ENCODE measurements at places on chromosomes 5 and 9. TPM values are rescaled to one million over a fixed set of nuclear protein-coding genes. Genes with fewer than 3 reads are reported as not detected.

OR1J2 gene
- total RNA-seq = not detected

ALDH1B1 gene
- total RNA-seq = 19.5 TPM

FAM81B gene
- total RNA-seq = not detected

ISL1 gene
- 1.8 TPM for total RNA-seq

TIMD4 gene
- not detected for total RNA-seq

ITGA2 gene
- 8.3 TPM for total RNA-seq

SOX30 gene
- total RNA-seq = 0.29 TPM

LCN9 gene
- not detected for total RNA-seq

JAKMIP2 gene
- 2.7 TPM for total RNA-seq

PFN3 gene
- not detected for total RNA-seq

C9orf153 gene
- not detected for total RNA-seq

HAVCR2 gene
- total RNA-seq = 3.5 TPM

ARID3C gene
- total RNA-seq = not detected

GKAP1 gene
- 20.9 TPM for total RNA-seq

CCDC171 gene
- total RNA-seq = 2.7 TPM

TPM2 gene
- total RNA-seq = 1,228 TPM

COQ4 gene
- 55.9 TPM for total RNA-seq

CARD6 gene
- total RNA-seq = 2.3 TPM

KCNT1 gene
- total RNA-seq = 12.9 TPM

RNF145 gene
- total RNA-seq = 68.8 TPM

ANKRD33B gene
- total RNA-seq = 2.8 TPM

CARTPT gene
- total RNA-seq = 11.4 TPM

ASPN gene
- 10.3 TPM for total RNA-seq

SUSD3 gene
- 1.7 TPM for total RNA-seq

ARSI gene
- total RNA-seq = not detected

TTC23L gene
- total RNA-seq = 1.5 TPM

TEX53 gene
- not detected for total RNA-seq

AK3 gene
- total RNA-seq = 26.1 TPM

LPAR1 gene
- total RNA-seq = 16.1 TPM

GPR150 gene
- total RNA-seq = 0.18 TPM

SMIM27 gene
- 10.7 TPM for total RNA-seq

ARL14EPL gene
- total RNA-seq = not detected

NIPSNAP3A gene
- 4.5 TPM for total RNA-seq

DOCK8 gene
- total RNA-seq = 6.6 TPM

CFAP77 gene
- total RNA-seq = not detected

PHYHD1 gene
- 24.1 TPM for total RNA-seq

POU5F2 gene
- total RNA-seq = 2.3 TPM

TAF1L gene
- not detected for total RNA-seq

GMCL2 gene
- not detected for total RNA-seq

FBXO4 gene
- total RNA-seq = 21.0 TPM

ZFAND5 gene
- 190 TPM for total RNA-seq

RHOBTB3 gene
- total RNA-seq = 240 TPM

NKD2 gene
- total RNA-seq = 4.4 TPM

MAPKAP1 gene
- 114 TPM for total RNA-seq

Data from stomach (tissue), 19 donors.